ENCODE measurements at places on chromosomes 7 and 10.

DNA sequence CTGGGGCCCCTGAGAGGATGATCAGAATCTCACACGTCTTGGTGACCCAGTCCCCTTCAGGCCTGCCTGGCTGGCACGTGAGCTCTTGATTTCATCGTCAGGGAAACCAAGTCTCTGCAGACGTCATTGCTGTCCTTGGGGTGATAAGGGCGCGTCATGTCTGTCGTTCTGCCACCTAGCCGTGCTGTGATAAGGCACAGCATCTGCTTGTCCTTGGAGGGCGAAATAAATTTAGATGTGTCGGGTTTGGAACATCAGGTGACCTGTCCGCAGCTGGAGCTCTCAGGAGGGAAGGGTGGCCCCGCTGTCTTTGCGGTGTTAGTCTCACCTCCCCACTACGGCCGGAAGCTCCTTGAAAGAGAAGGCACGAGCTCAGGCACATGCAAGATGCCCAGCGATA is 129.2 kb downstream of the GRK5 start:
- DNase-seq, result no peak

GRCh38 chr10:61363006-61363405 is 90.2 kb downstream of the TMEM26 start:
- no peak for DNase-seq

DNA sequence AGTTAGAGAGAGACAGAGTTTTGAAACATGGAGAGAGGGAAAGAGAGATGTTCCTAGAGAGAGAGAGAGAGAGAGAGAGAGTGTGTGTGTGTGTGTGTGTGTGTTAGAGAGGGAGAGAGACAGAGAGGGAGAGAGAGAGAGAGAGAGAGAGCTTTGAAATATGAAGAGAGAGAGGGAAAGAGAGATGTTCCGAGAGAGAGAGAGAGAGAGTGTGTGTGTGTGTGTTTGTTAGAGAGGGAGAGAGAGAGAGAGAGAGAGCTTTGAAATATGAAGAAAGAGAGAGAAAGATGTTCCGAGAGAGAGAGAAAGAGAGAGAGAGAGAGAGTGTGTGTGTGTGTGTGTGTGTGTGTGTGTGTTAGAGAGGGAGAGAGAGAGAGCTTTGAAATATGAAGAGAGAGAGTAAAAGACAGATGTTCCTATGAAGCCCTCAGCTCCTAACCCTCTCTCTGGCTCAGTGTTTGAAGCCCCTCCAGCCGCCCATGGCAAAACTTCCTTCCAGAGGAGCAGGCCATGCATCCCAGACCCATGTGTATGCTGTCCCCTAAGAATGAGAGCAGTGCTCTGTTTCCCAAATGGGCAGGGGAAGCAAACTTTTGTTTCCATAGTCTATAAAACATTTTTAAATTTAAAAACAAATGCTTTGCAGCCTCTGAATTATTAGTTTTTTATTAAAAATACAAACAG is 130.9 kb downstream of the KCNMA1 start:
- DNase-seq, result no peak

DNA sequence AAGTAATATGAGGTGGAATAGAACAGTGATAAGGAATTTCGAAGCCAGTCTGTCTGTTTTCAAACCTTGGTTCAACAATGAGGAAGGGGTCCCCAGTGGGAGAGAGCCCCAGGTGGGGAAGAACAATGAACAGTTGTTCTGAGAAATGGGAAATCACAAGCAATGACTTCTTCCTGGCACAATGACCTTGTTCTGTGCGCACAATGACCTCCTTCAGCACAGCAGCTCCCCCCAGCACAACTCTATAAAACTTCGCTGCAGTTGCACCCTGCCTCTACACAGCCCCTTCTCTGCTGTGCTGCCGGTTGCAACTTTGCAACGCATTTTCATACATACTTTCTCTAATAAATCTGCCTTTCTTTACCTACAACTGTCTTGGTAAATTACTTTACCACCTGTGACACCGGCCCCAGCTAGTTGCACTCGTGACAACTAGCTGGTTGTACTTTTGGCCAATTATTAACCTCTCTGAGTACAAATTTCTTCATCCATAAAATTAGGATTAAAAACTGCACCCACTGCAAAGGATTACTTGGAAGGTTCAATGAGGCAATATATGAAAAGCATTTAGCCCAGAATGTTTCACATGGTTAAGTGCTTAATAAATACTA is 40.5 kb downstream of the ASB4 start:
- no peak for DNase-seq

- no peak for DNase-seq
Observed at GRCh38 chr10:17005621-17006566, 123.7 kb downstream of the CUBN start.

DNA sequence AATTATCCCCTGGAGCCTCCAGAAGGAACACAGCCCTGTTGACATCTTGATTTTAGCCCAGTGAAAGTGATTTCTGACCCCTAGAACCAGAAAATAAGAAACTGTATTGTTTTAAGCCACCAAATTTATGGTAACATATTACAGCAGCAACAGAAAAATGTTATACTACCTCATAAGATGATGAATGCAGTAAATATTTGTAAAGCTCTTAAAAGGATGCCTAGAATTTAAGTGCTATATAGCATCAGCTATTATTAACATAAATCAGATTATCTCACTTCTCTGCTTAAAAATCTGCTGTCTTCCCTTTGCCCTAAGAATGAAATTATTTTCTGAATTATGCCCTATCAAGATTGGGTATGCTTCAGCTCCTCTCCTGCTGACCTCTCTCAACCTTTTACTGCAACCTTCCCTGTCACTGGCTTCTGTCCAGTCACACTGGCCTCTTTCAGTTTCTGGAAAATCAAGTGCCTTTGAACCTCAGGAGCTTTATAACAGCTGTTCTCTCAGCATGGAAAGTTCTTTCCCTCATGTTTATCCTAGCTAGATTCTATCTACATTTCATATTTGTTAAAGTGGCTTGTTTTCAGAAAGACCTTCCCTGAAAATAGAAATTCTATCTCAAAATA is 78.9 kb downstream of the GPR37 start:
- DNase-seq, result no peak

GRCh38 chr10:100618632-100619255 is 83.0 kb downstream of the HIF1AN start:
- no peak for DNase-seq

GRCh38 chr7:155222061-155222460 is 75.6 kb upstream of the INSIG1 start:
- no peak for DNase-seq

DNA sequence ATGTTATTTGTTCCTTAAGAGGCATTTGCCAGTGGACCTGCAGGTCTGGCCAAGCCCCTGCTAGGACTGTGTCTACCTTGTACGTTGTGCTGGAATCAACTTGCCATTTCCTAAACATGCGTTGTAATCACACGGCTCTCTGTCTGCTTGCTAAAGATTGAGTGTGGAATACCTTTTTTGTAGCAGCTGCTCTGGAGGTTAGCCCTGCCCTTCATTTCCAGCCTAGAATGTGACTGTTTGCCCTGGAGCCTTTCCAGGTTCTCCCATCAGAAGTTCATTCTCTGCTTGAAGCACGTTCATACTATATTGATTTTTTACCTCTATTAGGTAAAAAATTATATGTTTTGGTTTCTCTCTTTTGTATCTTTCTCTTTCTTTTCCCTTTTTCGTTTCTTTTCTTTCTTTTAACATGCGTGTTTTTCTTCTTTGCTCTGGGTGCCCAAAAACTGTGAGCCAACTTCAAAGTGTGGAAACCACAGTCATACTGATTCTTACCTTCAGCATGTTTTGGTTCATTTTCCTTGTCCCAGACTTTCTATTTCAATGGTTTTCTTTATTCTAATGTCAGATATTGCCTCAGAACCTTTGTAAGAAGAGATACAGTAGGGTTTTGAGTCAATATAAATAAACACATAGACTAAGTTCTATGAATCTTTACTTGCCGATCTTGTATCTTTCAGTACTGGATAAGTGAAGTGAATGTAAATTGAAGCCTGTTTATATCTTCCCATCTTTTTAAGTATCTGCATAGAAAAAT is 111.9 kb upstream of the RPA3 start:
- peak; percentile 38 for DNase-seq

DNA sequence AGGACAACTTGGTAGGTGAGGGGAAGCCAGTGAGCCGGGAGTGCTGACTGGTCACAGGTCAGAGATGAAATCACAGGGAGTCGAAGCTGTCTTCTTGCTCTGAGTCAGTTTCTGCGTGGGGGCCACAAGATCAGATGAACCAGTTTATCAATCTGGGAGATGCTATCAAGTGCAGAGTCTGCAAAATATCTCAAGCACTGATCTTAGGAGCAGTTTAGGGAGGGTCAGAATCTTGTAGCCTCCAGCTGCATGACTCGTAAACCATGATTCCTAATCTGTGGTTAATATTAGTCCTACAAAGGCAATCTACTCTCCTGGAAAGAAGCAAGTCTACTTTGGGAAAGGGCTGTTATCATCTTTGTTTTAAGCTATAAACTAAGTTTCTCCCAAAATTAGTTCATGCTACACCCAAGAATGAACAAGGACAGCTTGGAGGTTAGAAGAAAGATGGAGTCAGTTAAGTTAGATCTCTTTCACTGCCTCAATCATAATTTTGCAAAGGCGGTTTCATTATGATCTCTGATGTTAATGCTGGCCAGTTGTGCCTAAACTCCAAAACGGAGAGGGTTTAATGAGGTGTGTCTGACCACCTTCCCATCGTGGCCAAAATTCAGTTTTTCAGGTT is 8.4 kb upstream of the LMOD2 start:
- DNase-seq, result no peak

GRCh38 chr10:109992485-109992884 is 15.3 kb upstream of the ADD3 start:
- DNase-seq, result no peak

DNA sequence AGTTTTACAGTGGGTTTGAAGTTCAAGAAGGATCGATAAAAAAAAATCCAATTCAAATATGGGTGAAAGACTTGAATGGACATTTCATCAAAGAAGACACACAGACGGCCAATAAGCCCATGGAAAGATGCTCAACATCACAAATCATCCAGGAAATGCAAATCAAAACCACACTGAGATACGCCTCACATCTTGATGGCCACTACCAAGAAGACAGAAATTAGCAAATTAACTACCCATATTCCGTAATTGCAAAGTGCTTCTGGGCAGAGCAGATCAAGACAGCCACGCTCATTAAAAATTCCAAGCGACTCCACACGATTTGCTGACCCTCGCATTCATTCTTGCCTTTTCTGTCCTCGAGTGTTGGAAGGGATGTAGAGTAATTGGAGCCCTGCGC is 34.1 kb upstream of the PPP2R2D start:
- no peak for DNase-seq

DNA sequence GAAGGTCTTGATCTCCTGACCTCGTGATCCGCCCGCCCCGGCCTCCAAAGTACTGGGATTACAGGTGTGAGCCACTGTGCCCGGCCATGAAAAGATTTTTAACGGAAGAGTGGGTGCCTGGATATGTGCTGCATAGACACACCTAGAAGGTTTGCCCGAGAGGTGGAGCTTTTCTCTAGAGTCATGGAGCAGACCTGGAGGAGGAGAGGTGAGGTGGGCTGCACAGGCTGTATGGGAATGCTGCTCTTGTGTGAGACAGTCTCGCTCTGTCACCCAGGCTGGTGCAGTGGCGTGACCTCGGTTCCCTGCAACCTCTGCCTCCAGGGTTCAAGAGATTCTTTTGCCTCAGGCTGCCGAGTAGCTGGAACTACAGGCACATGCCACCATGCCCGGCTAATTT is 103.3 kb downstream of the ACTR3B start:
- DNase-seq, result no peak

- no peak for DNase-seq
Observed at GRCh38 chr7:47572939-47573757, 8.8 kb downstream of the TNS3 start.

DNA sequence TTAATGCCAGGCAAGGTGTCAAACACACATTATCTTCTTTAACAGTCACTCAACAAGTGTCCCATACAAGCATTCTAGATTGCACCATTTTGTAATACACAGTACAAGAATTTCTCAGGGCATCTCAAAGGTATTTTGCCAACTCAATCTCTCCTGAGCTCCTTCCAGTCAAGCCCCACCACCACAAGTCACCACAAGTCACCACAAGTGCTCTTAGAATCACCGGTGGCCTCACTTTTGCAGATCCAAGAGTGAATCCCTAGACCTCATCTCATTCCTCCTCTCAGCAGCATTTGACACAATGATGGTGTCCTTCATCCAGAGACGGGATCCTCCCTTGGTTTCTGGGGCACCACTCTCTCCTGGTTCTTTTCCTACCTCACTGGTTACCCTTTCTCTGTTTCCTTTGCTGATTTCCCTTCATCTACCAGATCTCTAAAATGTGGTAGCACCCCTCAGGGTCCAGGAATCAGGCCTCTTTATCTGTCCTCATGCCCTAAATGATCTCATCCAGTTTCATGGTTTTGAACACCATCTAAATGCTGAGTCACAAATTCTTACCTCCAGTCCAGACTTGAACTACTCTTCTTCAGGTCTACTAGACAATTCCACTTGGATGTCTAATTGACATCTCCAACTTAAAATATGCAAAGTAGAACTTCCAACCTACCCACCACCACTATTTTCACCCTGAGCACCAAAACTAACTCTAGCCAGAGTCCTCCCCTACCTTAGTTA is 26.9 kb downstream of the VPS41 start:
- no peak for DNase-seq

DNA sequence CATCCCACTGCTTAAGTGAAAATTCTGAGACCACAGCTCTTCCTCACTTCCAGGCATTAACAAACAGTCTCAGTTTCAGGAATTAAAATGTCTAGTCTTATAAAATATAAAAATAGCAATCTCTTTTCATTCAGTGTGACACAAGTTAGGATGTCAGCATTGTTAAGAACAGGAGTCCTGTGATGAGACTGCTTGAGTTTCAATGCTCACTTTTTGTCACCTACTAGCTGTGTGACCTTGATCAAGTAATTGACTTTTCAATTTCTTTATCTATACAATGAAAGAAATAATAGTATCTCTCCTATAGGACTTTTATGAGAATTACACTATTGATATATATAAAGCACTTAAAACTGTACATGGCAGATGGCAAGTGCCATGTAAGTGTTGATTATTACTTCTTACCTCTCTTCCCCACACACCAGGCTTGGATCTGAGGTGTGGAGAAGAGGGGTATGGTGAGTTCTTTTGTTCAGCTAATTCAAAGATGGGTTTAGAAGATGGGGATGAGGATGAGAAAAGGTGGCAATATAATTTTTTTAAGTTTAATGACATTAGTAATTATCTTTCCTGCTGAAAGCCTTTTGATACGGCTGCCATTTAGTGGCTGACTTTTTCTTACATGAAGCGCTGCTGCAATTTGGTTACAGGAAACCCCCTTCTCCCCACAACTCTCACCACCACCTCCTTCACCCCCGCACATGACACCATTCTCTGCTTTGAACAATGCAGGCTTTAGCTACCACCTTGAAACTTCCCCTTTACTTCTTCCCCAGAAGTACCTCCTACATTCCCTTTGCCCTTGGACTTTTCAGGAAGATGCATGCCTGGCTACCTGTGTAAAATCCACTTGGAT is 20.8 kb upstream of the HYAL4 start:
- no peak for DNase-seq

GRCh38 chr7:18167815-18168214 is 140.2 kb upstream of the PRPS1L1 start:
- peak; percentile 13 for DNase-seq

GRCh38 chr10:3764626-3765112 is 20.3 kb downstream of the KLF6 start:
- DNase-seq, result no peak

- no peak for DNase-seq
Observed at GRCh38 chr7:88111954-88112471, 107.8 kb downstream of the SRI start.

- DNase-seq, result no peak
Observed at GRCh38 chr10:74282151-74282847, 131.3 kb downstream of the ADK start.
